ENCODE measurements at places on chromosomes 7 and 10.
A peak's percentile ranks its signal among the peaks of the same experiment; 100 is the strongest.

DNA sequence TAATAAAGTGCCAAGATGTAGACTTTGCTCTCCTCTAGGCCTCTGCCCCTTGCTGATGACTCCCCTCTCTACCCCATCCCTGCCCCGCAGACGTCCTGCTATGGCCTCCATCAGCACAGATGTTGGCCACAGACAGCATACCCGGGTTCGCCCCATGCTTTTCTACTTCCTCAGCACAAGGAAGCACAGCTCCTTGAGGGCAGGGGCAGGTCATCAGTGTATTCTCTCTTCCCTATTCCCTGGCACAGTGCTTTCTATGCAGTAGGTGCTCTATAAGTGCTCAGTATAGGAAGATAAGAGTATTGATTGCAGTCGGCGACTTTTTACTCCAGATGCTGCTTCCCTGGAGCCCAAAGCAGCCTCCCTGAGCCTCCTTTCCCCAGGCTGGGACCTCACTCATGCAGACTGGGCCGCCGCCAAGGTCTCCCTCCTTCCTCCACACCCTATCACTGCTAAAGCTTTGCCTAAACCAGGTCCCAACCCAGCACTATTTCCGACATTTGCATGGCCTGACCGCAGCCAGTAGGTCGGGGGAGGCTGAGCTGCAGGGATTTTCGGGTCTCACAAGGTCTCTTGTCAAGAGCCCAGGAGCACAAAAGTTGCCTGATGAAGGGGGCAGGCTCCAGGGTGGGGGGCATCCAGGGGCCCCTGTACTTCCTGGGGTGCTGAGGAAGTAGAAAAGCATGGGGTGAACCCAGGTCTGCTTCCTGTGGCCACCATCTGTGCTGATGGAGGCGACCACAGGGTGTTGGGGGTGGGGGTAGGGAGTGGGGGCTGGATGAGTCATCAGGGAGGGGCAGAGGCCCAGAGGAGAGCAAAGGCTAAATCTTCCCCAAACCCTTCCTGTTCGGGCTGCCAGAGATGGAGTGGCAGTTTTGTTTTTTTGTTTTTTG is 8.0 kb downstream of the CALHM3 start:
- DNase-seq: no peak

DNA sequence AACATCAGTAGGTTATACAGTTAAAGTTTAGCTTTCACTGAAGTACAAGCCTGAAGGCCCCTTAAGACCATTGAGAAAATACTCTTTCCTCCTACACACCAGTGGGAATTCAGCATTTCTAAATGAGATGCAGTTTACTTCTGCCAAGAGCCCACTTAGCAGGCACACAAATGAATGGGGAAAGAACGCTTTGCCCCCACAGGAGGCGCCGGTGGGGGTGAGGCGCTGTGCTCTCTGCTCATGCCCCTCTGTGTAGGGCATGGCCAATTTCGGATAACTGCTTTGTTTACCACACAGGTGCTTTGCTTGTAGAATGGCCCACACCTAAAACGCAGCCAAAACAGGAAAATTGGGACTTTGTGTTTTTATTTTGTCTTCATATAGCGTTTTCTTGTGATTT is 15.9 kb upstream of the LAT2 start:
- DNase-seq: no peak

DNA sequence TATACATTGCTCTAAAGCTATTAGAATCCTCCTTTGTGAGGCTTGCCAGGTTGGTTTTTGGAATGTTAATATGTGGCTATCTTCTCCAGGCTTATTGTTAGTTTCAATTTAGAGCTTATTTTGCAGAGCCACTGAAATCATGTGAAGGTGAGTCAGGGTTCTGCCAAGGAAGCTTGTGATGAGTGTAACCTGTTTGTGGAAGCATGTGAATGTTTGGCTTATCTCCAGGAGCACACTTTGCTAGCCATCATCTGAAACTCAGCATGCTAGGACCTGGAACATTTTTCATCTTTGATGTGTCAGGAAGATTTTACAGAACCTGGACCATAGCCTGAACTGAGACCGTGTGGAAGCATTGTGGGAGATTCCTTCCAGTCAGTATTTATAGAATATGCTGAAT is 197.3 kb downstream of the PPP1R9A start:
- peak; percentile 97 for DNase-seq

DNA sequence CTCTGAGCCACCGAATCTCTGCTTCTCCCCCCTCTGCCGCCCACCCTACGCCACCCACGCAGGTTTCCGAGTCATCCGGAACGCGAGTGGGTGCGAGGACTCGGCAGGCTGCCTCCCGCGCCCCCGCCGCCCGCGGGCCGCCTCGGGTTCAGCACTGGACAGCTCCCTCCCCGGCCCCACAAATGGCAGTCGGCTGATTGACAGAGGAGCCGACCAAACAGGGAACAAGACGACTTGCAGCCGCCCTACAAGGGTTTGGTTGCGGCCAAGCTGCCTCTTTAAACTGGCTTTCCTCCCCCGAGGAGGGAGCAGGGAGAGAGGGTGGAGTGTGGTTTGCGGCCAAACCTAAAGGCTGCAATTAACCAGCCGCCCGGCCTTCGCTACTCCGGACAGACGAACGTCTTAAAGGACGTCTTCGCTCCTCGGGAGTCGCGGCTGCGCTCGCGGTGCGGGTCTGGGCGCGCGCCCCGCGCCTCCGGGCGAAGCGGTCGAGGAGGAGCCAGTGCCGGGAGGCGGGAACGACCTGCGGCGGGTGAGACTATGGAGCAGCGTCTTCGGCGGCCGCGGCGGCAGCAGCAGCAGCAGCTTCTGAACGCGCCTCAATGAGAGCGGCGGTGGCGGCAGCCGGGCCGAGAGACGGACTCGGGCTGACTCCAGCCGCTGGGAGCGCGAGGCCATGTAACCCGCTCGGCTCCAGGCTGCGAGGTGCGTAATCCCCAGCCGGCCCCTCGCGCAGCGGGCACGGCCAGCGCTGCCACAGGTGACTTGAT is at the start of gene GPR158:
Gene GPR158, plus strand, starts transcription at position 541 of the 770 bp plus-strand sequence. CDS start 420 bp downstream, outside the sequence.
- peak; percentile 94 for DNase-seq

- no peak for DNase-seq
Observed at GRCh38 chr7:55787796-55788195, 74.8 kb downstream of the SEPTIN14 start.

DNA sequence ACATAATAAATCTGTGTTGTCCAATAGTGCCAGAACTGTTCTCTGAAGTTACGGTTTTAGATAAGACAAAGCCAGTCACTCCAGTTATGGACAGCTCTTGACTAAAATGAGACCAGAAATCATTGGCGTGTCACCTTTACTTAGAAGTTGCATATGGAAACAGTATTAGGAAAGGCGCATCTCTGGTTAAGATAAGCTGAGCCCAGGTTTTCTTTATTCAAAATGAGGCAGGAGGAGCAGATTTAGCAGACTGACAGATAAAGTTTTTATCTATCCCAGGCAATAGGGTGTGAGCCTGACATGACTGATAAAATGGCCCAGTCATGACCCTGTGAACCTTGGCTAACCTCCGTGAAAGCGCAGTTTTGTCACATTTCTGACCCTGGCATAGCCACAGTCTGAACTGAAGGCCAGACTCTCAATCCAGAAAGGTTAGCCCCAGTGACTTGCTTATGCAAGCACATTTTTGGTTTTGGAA is 4.2 kb downstream of the CYP26A1 start:
- DNase-seq: no peak

DNA sequence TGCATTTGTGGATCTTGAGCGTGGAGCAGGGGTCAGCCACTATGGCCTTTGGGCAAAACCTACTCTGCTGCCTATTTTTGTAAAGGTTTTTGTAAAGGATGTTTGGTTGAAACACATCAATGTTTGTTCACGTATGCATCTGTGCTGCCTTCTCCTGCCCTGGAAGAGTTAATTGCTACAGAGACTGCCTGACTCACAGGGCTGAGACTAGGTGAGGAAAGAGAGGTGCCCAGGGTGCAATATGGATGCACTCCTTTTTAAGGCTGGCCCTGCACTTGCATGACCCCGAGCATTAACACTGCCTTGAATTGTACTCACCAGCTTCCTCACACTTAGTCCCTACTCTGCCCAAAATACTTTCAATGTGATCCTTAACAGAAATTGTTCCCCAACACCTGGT is 20.9 kb upstream of the NAMPT start:
- peak; percentile 68 for DNase-seq

GRCh38 chr10:90640756-90641155 is 217.1 kb downstream of the HTR7 start:
- DNase-seq: no peak

DNA sequence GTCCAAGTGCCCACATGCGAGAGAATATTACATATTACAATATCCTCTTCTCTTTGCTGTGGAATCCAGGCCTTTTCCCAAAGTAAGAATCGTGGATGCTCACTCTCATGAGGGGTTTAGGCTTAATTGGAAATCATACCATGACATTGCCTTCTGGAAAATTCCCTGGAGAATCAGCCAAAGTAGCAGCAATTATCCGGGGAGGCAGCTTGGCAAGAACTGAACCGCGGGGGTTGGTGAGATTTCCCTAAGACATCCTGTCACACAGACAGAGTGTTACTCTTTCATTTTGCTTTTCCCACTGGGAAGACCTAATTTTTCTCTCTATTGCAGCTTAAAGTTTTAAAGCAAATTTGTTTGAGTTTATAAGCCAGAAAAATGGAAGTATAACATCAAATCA is 463.6 kb upstream of the DPP6 start:
- no peak for DNase-seq

DNA sequence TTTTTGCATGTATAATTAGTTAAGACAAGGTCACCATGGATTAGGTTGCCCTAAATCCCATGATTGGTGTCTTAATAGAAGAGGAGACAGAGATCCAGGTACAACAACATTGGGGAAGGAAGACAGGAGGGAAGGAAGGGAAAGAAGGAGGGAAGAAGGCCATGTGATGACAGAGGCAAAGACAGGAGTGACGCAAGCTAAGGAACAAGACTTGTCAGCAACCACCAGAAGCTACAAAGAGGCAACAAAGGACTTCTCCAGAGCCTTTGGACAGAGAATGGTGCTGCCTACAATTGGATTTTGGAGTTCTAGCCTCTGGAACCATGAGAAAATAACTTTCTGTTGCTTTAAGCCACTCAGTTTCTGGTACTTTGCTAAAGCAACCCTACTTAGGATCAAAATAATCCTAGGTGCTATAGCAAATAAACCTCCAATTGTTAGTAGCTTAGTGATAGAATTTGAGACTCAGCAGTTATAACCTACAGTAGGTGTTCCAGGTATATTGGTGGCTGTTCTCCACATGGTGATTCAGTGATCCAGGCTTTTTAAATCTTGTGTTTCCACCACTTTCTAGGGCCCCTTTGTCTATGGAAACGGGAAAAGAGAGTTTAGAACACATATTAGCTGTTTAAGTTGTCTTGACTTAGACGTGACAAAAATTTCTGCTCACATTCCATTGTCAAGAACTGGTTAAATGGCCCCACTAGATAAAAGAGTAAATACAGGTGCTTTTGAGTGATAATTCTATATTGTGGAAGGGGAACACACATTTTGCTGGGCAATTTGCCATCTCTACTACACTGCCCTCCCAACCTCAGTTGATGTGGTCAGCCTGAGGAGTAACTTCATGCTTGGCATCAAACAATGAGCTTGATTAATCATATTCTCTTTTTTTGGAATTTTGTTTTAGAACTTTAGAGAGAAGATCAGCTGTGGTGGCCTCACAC is 70.5 kb upstream of the SP4 start:
- no peak for DNase-seq

GRCh38 chr10:118808601-118809356 is 54.0 kb upstream of the CACUL1 start:
- DNase-seq: no peak
